ENCODE measurements at places on chromosomes 3 and 15.

GRCh38 chr3:13092621-13093617 lies 19.7 kb upstream of the IQSEC1 start:
- DNase-seq, result no peak

DNA sequence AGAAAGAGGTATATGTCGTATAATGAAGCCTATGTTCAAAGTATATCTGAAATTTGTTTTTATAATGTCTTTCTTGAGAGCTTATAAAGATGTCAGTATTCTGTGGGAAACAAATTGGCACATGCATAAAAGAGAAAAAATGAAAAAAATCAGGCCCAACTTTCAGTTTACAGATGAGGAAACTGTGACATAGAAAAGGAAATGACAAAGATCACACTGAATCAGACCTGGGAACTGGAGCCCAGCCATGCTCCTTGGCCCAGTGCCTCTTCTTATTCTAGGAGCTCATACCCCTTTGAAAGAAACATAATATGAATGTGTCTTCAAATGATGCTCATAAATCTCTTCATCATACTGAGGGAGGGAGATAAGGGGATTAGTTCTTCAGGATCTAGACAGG lies 48.4 kb downstream of the TMEM44 start:
- DNase-seq, result no peak

DNA sequence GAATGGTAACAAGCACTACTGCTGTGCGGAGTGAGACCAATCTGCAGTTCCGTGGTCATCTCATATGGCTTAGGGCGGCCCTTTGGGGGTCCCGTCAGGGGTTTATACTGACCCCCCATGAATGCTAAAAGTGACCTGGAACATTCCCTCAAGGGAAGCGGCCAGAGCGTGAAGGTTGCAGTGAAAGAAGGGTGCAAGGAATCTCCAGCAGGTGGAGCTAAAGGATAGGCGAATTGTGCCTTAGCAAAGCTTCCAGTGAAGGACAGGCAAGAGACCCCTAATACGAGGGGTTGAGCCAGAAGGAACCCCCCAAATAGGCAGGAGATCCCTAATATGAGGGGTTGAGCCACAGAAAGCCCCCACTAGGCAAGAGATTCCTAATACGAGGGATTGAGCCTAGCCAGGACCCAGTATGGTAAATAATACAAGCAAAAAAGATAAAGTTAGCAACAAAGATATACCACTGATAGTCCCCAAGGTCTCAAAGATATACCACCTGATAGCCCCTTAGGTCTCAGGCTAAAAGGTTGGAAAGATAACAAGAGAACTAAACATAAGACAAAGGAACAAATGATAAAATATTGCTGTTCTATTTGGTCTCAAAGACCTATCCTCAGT lies 32.8 kb downstream of the ZNF589 start:
- DNase-seq, result peak; percentile 64

DNA sequence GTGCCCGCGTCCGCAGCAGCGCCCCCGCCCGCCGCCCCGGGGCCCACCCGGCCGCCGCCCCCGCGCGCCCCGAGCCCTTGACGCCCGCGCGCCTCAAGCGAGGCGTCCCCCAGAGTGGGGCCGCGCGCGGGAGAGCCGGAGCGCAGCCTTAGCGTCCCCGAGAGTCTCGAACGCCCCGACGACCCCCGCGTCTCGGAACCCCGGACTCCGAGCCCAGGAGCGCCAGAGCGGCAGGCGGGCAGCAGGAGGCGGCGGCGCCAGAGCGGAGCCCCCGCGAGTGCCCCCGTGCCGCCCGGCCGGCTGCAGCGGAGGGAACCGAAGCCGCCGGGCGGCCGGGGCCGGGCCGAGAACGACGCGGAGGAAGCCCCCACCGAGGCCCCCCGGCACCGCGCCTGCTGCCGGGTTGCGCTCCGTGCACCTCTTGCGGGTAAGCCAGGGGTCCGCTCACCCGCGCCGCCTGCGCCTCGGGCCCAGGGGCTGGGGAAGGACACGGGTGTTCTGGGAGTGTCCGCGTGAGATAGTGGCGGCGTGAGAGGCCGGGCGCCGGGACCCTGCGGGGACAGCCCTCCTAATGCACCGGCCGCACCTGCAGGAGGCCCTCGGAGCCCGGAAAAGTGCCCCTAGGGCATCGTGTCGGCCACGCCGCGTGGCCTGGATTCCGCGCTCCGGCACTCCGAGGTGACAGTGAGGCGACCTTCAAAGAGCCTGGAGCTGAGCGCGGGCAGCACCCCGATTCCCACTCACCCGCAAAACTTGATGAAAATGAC lies 52.0 kb upstream of the ULK4 start:
- peak; percentile 15 for DNase-seq

DNA sequence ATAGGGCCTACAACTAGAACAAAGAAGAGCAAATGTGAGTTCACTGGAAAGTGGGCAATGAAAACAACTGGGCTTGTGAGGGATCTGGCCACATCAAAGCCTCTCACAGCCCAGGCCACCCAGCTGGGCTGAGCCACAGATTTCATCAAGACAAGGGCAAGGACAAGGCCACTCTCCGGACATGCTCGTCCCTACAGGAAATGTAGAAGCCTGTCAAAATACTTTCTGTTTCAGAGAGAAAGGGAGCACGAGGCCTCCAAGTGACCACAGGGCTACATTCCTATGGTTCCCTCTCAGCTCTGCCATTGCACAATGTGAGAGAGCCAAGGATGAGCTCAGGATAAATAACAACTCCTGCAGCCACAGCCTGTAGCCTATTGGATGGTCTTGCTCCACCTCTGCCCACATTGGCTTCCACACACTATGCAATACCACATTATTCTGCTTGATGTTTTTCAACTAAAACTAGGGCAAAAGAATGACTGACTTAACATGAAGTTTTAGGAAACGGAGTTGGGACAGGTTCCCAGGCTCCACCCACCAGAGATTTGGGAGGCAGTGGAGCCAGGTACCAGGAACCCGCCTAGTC lies 12.1 kb downstream of the TBC1D2B start:
- DNase-seq, result no peak

DNA sequence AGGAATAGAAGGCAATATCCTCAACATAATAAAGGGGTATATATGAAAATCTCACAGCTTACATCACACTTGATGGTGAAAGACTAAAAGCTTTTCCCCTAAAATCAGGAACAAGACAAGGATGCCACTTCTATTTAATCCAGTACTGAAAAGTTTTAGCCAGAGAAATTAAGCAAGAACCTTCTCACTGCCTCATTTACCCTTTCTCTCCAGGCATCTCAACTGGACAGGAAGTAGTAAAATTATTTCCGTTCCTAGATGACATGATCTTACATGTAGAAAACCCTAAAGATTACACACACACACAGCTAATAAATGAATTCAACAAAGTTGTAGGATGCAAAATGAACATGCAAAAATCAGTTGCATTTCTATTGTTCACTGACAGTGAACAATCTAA lies 11.2 kb downstream of the SCAP start:
- no peak for DNase-seq

- DNase-seq, result no peak
Observed at GRCh38 chr3:134459562-134459961, 26.2 kb downstream of the ANAPC13 start.

DNA sequence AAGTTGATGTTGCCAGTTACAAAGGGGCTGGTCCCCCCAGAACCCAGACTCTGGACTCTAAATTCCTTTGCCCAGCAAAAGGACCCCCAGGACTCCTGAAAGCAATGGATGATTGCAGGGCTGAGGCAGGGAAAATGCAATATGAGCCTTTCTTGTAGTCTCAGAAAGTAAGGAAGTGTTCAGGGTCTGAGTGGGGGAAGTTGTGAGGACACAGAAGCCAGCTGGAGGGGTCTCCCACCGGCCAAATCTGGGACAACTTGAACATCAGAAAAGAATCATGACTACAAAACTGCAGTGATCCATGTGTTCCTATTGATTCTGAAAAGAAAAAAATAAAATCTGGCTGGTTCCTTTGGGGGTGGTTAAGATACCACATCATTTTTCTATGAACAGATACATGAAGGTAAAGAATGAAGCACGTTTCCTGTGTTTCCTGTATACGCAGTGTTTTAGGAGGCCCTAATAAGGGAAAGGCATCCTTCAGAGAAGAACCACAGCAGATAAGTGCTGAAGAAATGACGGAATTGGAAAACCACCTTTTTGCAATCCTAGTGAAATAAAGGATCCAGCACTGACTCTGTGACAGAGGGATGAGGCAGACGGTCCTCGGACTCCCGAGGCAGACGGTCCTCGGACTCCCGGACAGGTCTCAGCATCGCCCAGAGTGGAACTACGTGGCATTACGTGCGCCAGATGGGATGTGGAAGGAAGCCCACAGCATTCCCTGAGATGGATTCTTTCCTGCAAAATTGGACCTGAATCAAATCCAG lies 22.2 kb upstream of the GRIP2 start:
- DNase-seq, result no peak

DNA sequence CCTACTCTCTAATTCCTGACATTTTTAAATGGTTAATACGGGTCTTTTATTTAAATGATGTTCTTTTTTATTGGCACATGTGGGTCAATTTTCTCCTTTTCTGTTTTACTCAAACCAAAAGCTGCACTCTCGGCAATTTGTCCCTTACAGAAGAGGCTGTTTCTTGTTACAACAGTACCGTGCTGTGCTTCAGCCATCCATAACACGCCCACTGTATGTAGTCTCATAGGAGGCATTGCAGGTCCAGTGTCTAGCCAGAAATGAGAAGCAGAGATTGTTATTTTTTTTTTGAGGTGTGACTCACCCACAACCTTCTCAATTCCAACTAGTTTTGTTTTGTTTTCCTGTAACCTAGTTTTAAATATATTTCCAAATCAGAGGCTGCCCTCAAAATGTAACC lies 164.6 kb downstream of the GMNC start:
- no peak for DNase-seq

DNA sequence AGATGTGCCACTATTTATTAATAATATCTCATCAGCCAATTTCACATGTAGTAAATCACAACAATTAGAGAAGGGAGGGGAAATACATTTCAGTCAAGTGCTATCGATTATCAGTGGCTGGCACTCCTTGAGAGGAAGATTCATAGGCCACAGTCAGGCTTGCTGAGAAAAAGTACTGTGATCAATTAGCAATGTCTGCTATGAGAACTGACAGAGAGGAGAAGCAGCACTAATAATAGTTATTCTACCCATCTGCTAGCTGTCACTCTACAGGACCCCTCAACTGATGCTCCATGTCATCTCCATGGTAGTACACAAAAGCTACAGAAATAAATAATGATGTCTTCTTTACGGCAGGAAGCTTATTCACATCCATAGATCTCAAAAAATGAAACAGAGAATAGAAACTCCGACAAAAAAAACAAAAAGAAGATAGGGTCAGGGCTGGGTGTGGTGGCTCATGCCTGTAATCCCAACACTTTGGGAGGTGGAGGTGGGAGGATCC lies 351.3 kb downstream of the FOXP1 start:
- no peak for DNase-seq

DNA sequence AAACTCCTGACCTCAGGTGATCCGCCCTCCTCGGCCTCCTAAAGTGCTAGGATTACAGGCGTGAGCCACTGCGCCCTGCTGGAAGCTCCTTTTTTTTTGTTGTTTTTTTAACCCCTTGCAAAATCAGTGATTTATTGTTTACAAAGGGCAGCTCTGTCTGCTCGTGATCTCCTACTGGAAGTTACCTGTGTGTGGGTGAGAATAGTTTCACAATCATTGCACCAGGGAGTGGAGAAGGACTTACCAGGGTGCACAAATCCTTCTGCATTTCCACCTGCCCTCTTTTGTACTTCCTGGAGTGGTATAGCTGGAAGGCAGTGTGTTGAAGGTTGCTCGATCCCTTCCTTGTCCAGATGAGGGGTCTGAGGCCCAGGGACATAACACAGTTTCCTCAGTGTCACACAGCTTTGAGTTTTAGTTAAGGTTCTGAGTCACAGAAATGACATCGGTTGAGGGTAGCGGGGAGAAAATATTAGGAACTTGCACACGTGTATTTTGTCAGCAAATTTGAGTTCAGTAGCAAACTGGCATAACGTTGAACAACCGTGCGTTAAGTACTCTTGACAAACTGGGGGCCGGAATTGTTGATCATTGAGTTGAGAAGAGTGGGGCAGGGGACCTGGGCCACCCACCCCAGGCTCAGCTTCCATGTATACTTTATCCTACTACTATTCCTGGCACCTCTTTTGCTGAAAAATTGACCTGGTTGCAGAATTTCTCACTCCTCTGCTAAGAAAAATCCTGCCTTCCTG lies 11.3 kb upstream of the TRAK1 start:
- no peak for DNase-seq

DNA sequence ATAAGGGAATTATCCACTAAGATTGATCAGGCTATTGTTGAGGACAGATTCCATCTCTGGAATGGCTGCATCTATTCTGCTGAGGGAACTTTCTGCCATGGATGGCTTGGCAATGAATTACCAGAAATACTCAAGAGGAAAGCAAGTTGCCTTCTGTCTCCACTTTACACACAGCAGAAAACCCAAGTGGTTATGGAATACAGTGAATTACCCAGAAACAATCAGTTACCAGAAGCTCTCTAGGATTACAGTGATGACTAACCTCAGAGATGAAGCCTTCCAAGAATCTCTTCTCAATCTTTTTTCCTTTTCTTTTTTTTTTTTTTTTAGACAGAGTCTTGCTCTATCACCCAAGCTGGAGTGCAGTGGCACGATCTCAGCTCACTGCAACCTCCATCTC lies 183.3 kb downstream of the WDR76 start:
- DNase-seq, result no peak

DNA sequence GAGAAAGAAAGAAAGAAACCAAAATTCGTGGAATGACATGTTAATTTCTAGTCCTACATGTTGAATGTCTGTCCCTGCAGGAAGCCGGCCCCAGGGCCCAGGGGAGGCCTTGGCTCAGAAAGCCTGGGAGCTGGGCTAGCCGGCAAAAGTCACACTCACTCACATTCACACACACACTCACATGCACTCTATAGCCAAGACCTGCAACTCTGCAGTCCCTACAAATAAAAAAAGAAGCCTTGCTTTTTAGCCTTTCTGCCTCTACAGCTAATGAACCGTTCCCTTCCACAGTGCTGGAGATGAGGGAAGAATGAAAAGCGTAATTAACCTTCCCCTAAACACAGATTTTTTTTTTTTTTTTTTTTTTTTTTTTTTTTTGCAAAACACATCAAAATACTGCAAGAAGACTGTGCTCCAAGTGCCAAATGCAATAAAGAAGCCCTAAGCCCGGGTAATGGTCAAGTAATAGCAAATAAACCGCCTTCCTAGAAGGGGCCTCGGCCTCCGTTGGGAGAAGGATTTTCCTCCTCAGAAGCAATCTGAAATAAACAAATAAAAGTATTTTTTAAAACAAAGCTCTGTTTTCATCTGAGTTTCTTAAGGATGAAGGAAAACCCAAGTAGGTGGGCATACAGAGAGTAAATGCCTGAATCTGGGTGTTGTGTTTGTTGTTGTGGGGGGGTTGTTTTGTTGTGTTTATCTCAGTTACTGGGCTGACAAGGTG lies 4.3 kb downstream of the MECOM start:
- DNase-seq, result no peak

Data from neural crest cell (in vitro differentiated cells).